ENCODE measurements at places on chromosomes 2 and 18. TPM values are rescaled to one million over a fixed set of nuclear protein-coding genes. Genes with fewer than 3 reads are reported as not detected.

- no peak for DNase-seq
Measured at GRCh38 chr18:31230495-31230894, 67.8 kb upstream of the DSC1 start.

The TUBB8B gene
- polyA plus RNA-seq = 0.74 TPM

- no peak for DNase-seq
Measured at GRCh38 chr2:121627525-121628050, 21.7 kb downstream of the CLASP1 start.

DNA sequence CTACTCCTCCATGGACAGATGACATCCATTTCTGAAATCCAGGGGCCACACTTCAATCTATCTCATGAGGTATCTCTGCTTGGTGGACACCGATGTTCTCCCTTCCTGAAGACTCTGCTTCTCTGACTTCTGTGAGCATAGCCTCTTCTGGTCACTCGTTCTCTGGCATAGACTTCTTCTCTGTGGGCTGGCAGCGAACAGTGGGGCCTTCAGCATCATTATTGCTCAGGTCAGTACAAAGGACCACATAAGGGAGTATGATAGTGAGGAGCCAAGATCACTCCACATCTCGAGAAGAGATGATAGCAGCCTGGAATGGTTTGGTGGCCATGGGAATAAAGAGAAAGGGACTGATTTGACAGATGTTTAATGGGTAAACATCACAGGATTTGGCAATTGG, 8.0 kb upstream of the KCMF1 start:
- DNase-seq = no peak

DNA sequence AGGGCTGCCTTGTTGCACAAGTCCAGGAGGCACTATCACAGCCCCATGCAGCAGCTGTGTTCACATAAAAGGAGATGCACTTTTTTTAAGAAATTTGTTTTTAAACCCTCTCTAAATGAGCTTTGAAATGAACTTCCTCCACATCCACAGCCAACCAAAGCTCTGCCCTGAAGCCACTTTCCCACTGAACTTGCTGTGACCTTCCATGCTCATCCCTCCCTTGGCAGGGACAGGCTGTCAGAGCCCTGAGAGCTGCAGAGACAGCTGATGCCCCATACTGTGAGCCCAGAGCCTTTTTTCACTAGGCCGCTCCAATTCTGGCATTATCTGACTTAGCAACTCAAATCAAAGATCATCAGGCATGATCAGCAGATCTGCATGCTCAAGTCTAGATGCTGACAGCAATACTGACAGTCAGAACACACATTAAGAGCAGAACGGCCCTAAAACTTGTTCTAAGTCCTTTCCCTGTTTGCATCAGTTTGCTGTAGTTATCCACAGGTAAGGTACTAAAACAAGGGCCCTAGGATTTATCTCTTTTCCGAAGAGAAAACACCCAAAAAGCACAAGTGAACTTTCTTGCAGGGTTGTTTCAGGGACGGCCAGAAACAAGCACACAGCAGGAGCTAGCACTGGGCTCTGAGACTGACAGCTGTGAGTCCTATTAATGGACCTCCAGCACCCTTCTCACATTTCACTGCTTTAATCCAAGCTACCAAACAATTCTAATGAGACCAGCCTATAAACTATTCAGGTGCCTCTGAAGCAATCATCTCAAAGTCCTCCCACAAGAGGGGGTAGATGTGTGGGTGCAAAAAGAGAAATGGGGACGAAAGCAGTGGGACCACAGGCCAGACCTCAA, 34.9 kb downstream of the RNU4ATAC start:
- DNase-seq = no peak

Data from renal cortex interstitium (tissue), 15 donors.